ENCODE measurements at places on chromosomes 4 and X.

DNA sequence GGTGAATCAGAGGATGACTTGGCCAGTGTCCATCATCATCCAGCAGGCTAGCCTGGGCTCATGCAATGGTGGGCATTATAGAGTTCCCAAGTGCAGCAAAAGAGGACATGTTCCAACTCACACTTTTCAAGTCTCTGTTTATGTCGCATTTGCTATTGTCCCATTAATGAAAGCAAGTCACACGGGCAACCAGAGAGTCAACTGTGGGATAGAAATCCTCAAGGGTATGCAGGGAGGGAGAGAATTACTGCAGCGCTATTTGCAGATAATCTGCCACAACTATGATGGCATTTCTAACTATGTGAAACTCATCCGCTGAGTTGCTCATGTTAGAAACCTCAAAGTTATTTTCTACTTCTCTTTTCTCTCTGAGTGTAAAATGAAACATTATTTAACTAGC is 78.5 kb upstream of the TAB3 start:
- no peak for DNase-seq

DNA sequence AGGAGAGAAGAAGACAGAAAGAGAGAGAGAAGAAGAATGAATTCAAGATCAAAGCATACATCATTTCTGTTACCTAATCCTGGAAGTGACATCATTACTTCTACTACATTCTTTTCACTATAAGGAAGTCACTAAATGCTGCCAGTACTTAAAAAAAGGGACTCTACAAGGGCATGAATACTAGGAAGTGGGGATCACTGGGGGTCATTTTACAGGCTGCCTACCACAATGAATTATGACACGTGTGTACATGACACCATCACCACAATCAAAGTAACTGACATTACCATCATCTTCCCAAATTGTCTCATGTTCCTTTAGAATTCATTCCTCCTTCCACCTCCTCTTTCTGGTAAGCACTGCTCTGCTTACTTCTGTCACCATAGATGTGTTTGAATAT is 227.0 kb downstream of the CPE start:
- no peak for DNase-seq

- no peak for DNase-seq
Measured at GRCh38 chr4:28565396-28565795, 1704.8 kb downstream of the STIM2 start.

- no peak for DNase-seq
Measured at GRCh38 chrX:10902001-10902400, 209.1 kb upstream of the HCCS start.

DNA sequence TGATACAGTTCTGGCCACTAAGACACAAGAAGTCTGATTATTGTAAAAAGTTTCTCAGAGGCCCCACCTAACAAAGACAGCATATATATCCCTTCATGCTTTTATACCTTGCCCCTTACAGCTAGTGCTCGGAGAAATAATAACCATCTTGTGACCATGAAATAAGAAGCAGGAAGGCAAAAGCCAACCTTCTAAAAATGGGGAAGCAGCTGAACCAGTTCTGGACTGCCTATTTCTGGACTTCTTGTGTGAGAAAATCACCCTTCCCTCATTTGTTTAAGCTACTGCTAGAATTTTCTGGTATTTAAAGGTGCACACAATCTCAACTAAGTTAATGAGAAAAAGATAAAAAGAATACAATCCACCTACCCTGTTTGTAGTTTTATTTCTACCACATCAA is 87.5 kb downstream of the CNOT6L start:
- no peak for DNase-seq

DNA sequence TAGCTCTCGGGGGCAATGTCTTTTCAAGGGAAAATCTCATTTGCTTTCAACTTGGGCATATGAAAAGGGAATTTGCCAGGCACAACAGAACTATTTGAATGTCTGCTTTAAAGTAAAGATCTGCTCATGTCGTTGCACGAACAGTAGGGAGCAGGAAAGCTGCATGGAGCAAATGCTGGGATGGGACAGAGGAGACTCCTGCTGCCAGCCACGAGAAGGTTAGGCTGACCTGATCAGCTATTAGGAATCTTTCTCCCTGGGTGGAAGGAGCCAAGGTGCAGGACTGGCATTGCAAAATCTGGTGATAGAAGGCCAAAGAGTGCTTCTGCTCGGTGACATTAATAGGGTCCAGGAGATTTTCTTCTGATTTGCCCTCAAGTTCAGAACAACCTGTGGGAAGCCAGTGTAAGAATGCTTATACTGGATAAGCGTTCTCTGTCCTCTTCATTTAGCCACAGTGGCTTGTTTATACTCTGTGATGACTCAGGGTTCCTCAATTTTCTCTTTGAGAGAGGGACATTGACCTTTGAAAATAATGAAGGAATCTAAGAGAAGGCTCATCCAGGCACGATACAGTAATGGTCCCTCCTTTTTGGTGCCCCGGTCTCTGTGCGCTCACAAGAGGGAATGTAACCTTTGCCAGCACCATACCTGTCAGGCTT is 22.9 kb downstream of the FHL1 start:
- DNase-seq: no peak

GRCh38 chr4:185424905-185425646 is 688 bp downstream of the UFSP2 start:
- peak; percentile 9 for DNase-seq

- no peak for DNase-seq
Measured at GRCh38 chrX:7270933-7271332, 123.0 kb upstream of the PUDP start.

DNA sequence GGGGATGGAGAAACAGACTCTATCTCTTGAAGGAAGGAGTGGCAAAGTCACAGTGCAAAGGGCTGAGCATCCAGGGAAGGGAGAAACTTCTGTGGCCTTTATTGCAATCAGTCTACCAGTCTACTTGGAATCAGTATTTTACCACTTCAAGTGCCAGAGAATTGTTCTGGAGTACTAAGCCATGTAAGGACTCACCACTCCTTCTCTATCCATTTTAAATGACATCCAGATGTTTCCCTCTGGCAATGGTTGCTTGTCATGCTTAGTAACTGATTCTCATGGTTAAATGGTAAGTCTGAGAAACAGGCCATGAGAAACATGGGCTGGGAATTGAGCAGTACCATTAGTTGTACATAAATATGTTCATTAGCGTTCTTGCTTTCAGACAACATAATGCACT is 21.1 kb upstream of the SMIM10 start:
- no peak for DNase-seq

DNA sequence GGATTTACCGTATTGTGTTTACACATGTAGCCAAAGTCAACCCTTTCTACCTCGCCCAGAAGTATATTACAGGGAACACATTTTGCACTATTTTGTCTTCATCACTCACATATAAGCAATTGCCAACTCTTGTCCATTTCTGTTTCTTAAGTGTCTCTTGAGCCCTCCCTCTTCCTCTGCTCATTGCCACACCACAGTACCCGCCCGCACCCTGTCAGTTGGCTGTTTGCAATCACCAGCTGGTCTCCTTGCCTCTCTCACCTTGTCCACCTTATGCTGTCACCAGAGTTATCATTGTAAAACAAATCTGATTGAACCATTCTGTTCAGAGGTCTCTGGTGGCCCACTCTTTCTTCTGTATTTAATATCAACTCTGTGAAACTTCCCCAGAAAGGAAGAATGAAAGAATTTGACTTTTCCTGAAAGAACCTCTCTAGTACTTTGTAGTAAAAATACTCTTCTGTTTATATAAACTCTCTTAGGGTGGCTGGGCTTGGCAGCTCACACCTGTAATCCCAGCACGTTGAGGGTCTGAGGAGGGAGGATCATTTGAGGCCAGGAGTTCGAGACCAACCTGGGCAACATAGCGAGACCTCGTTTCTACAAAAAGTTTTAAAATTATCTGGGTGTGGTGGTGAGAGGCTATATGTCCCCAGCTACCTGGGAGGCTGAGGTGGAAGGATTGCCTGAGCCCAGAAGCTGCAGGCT is 50.2 kb downstream of the ING2 start:
- no peak for DNase-seq

GRCh38 chr4:74311696-74312313 is 3.5 kb downstream of the EPGN start:
- DNase-seq: peak; percentile 41

DNA sequence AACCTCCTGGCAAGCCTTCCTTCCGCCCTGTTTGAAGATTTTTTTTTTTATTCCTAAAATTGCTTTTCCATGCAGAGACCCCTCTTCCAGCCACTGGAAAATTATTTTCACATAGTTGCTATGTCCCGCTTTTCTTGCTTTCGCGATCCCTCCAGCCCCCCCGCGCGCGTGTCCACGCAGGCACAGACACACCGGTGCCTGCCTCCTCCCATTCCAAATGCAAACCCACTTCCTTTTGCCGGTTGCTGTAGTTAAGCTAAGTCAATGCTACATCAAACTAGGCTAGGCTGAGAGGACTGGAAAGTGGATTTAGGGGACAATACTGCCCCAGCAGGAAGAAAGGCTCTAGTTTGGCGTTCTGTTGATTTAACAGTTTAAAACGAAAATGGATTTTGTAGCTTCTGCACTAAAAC is 111.0 kb downstream of the DHX15 start:
- peak; percentile 6 for DNase-seq

- DNase-seq: no peak
Measured at GRCh38 chr4:15414551-15415091, 13.2 kb upstream of the C1QTNF7 start.

- DNase-seq: peak; percentile 71
Measured at GRCh38 chr4:15778289-15779241, at the start of gene CD38. Gene CD38 (plus strand): TSS chr4:15778328. CDS start chr4:15778415, 87 bp downstream.

DNA sequence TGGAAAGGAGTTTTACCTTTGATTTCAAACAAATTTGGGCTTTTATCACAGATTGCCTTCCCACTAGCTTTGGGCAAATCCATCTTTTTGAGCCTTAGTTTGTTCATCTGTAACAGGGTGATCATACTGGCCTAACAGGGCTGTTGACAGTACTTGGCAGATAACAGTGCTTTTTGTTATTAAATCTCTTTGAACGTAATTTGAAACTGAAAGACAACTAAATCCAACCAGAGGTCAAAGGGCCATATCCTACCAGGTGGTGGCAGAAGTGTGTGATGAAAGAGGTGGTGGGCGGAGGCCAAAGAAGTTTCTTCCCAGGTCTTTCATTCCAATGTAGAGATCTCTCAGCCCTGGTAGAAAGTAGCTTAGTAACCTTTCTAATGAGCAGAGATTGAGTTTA is 35.2 kb upstream of the TADA2B start:
- DNase-seq: no peak

DNA sequence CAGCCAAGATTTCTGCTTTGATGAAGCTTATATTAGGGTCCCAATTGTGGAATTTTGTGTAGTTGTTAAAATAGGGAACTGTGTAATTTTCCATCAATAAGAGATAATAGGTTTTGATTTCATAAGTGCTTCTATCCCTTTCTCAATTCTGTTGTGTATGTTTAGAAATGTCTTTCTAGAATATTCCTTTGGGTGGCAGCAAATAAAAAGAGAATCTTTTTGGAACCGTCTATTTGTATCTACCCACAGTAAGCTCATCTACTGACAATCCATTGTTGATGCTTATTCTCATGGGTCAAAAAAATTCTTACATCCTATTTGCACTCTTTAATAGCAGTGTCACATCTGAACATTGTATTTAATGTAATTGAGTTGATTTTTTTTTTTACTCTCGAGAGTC is 61.7 kb downstream of the TMA16 start:
- DNase-seq: no peak

- no peak for DNase-seq
Measured at GRCh38 chr4:46927201-46927600, 18.2 kb upstream of the COX7B2 start.

GRCh38 chr4:144574000-144574399 is 72.0 kb upstream of the HHIP start:
- no peak for DNase-seq

DNA sequence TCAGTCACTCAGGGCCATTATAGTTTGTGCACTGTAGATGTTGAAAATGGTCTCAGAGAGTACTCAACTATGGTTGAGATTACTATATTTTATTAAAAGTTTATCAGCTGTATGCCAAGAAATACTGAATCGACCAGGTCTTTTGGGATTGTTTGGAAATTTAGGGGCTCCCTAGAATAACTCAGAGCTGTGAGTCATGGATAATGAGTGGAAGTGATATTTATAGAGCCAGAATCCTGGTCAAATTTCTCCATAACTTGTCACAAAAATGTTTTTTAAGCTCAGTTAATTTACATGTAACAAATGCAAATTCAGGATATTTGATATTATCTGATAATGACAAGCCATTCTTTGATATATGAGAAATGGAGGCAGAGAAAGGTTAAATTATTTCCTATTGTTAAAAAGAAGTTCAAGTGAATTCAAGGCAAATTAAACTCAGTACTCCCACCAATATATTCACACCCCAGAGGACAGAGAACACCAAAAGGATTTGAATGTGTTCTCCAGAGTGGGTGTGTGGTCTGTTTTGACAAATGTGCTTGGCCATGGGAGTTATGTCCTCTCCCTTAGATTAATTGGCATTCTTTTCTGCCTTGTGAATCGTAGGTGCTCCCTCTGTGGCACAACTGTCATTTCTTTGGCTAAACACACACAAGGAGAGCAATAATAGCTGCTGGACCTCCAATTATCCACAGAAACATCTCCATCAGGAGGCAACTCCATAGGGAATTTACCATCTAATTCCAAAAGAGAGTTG is 37.7 kb downstream of the ARHGAP24 start:
- no peak for DNase-seq

DNA sequence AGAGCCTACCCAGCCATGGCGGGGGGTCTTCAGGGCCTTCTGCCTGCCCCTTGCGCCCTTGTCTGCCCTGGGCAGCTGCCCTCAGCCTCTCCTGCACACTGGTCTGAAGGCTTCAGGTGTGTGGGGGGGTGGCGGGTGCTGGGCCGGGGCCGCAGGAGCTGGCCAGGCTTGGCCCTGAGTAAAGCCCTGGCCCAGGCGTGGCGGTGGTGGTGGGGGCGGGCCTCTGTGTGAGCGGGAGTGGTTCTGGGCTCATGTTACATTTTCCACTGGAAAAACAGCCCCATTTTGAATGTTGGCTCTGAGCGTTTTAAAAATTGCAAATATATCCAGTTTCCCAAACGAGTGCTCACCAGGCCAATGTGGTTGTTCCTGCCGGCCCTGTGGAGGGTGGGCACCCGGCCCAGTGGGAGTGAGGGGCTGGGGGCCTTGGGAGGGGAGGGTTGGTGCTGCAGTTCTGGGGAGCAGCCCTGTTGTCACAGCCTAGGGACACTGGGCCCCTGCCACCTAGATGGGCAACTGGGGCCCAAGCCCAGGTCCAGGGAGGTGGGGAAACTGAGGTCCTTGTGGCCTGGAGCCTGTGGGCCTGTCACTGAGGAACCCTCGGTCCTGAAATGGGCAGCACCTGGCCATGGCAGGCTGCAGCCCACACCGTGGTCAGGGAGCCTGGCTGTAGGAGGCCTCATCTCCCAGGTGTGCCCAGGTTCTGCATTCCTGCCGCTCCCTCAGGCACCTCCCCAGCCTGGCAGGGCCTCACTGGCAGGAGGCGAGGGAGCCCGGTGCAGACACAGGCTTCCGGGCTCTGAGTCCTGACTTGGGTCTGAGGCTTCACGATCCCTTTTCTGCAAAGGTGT is 28.3 kb downstream of the FGFRL1 start:
- no peak for DNase-seq

DNA sequence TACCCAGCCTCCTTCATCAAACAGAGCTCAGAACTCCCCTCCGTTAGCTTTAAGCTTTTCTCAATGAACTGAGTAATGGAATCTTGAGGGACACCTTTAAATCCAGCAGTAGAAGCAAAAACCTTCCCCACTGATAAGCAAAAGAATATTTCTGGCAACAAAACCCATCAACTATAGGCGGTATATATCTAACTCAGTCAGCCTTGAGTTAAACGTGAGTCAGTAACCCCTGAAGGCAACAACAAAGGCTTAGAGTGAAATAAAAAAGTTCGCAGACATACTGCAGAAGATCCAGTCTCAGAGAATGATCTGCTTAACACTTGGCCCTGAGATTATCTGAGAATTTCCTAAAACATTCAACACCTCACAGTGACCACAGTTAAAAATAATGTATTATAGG is 77.2 kb downstream of the DMD start:
- no peak for DNase-seq

GRCh38 chr4:72743078-72743477 is 174.1 kb upstream of the ADAMTS3 start:
- no peak for DNase-seq

Data from activated naive CD4-positive, alpha-beta T cell treated with anti-CD3 and anti-CD28 coated beads for 36 hours (primary cell).